Hepatocyte (in vitro differentiated cells): ENCODE measurements at places on chromosomes 1 and 21. TPM values are rescaled to one million over a fixed set of nuclear protein-coding genes. Genes with fewer than 3 reads are reported as not detected.

- no peak overlapping the region for H3K4me3 ChIP-seq
- DNase-seq = no peak
- H3K27me3 ChIP-seq = no peaks in the 10 kb centered on the region
Measured at GRCh38 chr1:211893260-211893659, 62.7 kb upstream of the LPGAT1 start.

Gene RPL22
- polyA plus RNA-seq = 103 and 115 TPM in 2 replicates

- no peak overlapping the region for H3K27ac ChIP-seq
- H3K4me3 ChIP-seq = no peak overlapping the region
- H3K4me1 ChIP-seq = no peaks in the 10 kb centered on the region
- H3K27me3 ChIP-seq = peaks cover 42% of the 10 kb centered on the region
- H3K36me3 ChIP-seq = no peaks in the 10 kb centered on the region
Measured at GRCh38 chr1:29820401-29820800, 584.1 kb downstream of the PTPRU start.

DNA sequence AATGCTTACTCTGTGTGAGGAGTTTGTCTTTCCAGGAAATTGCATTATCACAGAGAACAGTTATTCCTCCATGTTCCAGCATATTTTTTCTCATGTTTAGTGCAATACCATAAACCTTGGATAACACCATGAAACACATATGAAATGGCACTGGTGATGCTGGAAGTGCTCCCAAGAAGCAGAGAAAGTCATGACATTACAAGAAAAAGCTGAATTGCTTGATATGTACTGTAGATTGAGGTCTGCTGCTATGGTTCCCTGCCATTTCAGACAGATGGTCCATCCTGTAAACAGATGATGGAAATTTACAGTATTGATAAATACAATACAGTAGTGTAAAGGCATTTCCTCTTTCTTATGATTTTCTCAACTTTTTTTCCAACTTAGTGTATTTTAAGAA is 422.1 kb downstream of the LRRIQ3 start:
- no peak for DNase-seq
- no peak overlapping the region for H3K4me3 ChIP-seq
- H3K27me3 ChIP-seq = no peaks in the 10 kb centered on the region
- no peaks in the 10 kb centered on the region for H3K36me3 ChIP-seq
- no peak overlapping the region for H3K27ac ChIP-seq
